ENCODE measurements at places on chromosomes 3 and 15.

GRCh38 chr15:71591057-71591456 is 219.3 kb upstream of the NR2E3 start:
- no peak for DNase-seq

GRCh38 chr15:101198800-101199199 is 53.0 kb downstream of the CHSY1 start:
- DNase-seq, result no peak

DNA sequence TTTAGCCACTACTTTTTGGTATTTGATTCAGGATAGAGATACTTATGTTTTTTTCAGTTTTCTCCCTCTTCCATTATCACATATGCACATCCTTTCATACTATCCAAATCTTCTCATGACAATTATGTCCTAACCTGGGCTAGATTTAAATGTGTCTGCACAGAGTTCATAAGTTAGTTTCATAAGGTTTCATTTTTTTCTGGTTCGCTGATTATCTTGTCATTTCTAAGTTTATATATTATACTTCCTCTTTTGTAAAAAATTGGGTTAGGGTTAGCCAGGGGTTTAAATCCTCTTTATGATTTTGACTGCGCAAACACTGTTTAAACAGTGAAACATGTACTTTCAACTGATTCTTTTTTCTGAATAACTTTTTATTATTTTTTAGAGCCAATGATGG is 148.6 kb downstream of the SST start:
- no peak for DNase-seq

DNA sequence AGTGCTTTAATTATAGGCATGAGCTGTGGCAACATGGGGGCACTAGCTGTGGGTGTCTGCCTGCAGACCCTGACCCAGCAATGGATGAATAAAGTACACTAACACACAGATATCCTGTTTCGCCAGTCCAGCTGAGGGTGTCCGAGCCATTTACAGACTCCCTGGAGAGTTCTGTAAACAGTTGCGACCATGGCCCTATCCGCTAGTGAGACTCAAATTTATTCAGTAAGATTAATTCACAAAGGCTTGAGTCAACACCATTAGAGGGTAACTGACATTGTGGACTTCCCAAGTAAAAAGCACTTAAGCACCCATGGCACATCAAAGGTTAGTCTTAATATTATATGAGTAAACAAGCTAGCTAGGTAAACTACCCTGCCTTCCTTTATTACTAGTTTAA is 161.6 kb downstream of the TBL1XR1 start:
- no peak for DNase-seq

DNA sequence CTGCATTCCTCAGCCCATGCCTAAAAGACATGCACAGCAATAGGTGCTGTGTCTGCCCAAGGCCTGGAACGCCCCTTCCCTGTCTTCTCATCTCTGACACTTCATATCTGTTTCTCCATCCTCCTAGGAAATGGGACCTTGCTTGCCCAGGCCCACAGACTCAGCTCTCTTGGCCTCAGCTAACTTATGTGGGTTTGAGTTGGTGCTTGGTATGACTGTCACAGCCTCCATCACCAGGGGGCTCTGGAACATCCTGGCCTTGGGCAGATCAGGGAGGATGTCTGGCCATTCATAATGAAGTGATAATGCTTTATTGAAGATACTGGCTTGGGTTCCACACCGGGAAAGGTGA is 156.7 kb upstream of the SMAD3 start:
- no peak for DNase-seq

- no peak for DNase-seq
Measured at GRCh38 chr15:56341201-56341600, 24.0 kb upstream of the TEX9 start.

GRCh38 chr3:55622116-55622515 is 135.0 kb upstream of the WNT5A start:
- no peak for DNase-seq

GRCh38 chr15:93317772-93318171 is 228.8 kb upstream of the RGMA start:
- DNase-seq, result peak; percentile 70

GRCh38 chr15:41284427-41285177 is 47.8 kb downstream of the OIP5 start:
- DNase-seq, result no peak

GRCh38 chr3:72185549-72186399 is 400.8 kb upstream of the PROK2 start:
- no peak for DNase-seq

DNA sequence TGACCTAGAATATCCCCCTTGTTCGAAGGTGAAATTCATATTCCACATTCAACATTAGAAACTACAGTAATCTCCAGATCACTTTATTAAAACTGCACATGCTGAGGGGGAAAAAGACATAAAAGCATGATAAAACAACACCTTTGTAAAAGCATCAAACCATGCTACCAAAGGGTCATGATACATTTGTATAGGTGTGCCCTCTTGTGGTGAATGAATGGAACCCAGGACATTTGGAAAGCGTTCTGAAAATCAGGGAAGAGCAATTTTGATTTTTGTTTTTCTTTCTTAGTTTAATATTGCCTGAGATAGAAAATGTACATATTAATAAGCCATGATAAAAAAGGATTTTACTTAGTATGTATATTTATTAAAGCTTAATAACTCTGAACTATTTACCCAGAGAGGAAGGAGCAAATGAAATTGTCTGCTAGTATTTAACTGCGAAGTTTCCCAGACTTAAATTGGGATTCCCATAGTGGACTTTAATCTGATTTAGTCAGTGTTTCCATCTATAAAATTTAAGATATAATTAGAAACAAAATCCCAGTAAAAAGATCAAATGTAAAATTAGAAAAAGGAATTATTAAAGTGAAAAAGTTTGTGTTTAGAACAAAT is 105.8 kb upstream of the ARL6 start:
- DNase-seq, result peak; percentile 8

GRCh38 chr15:56428821-56429458 is 36.0 kb downstream of the MNS1 start:
- DNase-seq, result no peak

GRCh38 chr3:156201411-156202405 is 81.3 kb downstream of the KCNAB1 start:
- no peak for DNase-seq

DNA sequence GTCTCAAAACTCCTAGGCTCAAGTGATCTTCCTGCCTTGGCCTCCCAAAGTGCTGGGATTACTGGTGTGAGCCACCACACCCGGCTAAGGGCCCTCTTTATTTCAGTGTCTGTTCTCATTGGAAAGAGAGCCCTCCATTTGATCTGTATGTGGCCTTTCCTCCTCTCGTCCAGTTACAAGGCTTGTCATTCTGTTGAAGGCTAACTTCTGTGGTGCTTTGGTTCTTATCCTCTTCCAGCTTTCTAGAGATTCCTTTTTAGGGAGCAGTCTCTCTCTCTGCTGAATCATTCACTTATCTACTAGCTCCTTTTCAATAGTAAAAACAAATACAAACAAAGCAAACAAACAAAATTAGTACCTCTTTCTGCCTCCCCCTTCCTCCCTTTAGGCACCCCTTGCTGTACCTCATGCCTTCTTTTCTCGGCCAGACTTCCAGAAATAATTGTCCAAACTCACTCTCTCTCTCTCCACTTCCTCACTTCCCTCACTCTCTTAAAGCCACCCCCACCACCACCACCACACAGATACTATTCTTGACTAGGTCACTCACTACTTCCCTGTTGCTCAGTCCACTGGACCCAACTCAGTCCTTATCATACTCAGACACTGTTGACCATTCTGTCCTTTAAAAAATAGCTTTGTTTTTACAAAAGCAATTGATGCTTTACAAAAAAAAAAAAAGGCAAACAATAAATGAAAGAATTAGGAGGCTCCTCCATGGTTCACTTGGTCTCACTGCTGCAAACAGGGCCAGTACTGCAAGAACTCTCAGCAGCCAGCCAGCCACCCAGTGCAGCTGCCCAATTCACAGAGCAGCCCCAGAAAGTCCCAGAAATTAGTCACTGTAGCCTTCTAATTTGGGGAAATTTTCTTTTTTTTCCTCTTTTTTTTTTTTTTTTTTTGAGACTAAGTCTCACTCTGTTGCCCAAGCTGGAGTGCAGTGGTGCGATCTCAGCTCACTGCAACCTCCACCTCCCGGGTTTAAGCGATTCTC is 31.7 kb upstream of the RAB11A start:
- DNase-seq, result no peak

GRCh38 chr15:78508272-78508671 is 895 bp downstream of the HYKK start:
- DNase-seq, result no peak

DNA sequence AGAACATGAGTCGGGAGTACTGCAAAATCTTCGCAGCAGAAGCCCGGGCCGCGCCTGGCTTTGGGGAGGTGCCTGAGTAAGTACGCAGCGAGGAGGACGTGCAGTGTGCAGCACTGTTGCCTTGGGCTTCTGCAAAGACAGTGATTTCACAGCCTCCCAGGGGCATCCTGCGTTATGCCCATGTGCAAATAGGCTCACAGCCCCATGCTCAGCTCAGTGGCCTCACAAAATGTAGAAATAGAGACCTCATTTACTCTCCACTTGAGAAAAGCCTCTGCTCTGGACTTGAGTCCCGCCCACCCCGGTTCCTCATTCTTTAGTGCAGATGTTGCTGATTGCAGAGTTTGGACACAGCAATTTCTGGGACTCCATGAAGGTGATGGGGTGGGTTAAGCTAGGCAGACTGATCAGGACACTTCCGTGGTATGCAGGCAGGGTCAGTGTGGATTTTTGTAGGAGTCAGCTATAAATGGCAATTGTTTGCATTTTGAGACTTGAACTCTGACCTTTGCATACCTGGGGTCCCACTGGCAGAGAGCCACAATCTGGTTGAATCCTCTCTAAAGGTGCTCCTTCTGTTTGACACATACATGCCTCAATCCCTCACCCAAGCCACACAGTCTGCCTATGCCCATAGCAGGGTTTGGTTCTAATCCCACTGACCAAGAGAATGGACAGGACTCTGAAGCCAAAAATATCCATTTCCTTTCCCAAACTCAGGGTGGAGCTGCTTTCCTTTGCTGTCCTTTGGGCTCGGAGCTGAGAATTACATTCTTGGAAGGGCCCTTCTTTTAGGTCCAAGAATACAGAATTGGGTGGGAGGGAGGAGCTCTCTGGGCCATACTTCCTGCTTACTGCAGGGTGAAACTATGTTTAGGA is 20.7 kb upstream of the SLC28A1 start:
- no peak for DNase-seq

DNA sequence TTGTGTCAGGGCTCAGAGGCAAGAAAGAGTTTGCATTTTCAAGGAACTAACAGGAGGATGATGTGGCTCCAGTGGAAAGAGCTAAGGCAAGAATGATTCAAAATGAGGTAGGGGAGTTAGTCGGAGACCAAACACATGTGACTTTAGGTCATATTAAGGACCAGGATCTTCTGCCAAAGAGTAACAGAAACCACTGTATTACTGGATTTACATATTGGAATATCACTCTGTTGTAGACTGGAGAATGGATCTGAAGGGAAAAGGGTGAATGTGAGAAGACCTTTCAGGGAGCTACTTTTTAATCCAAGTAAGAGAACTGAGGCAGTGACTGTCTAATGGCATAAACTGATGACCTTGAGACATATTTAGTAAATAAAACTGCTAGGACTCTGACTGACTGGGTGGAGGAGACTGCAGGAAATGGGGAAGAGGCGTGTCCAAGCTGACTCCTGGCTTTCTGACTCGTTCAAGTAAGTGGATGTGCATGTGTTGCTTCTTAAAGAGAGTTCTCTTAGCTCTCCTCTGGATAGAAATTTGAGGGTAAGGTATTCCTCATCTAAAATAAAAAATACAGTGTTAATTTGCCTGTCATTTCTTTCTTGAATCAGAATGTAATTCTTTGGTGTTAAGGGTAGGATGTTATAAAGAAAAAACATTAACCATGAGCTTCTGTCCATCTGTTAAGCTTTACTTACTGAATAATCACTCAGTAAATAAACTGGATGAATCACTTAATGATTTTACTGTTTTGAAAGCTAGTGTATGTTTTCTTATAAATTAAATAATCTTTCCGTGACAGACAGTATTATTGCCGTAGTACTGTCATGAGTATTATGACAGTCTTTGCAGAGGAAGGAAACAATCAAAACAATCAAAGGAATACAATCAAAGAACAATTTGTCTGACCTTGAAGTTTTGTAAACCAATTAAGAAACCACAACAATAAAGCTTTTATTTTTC is 58.3 kb upstream of the CFAP20DC start:
- DNase-seq, result no peak

DNA sequence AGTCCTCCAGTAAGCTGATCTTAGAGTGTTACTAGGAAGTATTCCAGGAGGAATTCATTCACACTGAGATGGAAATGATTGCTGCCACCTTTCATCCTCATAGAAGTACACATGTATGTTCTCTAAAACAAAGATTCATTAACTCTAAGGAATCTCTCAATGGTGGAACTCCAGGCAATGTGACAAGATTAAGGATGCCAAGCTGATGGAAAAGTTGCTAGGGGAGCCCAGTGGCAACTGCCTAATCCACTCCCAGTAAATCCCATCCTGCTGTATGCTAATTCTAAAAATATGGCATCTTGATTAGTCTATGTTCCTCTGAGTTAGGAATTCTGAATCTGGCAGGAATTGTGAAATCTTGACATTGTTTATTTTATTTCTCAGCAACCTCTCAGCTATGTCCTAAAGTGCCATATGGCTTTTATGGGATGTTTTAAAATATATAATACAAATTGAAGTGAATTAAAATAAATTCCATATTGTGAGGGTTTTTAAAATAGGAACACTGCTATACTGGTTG is 210.0 kb upstream of the TRIM42 start:
- no peak for DNase-seq

DNA sequence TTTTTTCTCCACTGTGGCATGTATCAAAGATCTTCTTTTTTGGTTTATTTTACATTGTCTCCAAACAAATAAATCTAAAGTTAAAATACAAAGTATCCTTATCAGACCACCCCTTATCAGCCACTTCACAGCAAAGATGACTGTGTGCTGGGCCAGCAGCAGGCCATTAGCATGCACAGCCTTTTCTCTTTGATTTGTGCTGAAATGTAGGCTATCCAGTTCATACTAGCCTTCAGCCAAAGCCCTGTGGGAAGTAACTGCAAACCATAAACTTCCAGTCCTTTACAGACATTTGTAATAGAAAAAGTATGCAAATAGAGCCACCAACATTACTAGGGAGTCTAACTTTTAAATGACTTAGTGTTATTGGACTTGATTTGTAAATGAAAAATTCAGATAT is 816.3 kb downstream of the FHIT start:
- no peak for DNase-seq

DNA sequence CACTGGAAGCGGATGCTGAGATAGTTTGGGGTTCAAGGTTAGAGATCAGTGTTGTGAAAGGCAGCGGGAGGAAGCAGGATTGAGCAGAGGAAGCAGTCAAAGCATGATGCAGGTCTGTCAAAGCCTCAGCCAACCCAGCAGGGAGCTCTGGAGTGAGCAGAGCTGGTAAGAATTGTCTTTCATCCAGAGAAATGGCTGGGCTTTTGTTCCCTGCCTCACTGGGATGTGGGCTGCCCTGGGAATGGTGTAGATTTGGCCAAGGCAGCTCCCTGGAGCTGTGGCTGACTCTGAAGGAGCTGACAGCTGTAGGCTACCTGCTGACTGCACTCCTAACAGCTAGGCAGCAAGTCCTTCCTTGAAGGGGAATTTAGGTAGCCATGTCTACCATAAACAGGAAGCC is 61.9 kb upstream of the STXBP5L start:
- DNase-seq, result peak; percentile 57

GRCh38 chr15:73818308-73818985 is 54.9 kb upstream of the TBC1D21 start:
- DNase-seq, result no peak

GRCh38 chr15:89332446-89332845 is 2.2 kb downstream of the POLG start:
- peak; percentile 24 for DNase-seq
